ENCODE measurements at places on chromosomes 3 and 15. TPM values are rescaled to one million over a fixed set of nuclear protein-coding genes. Genes with fewer than 3 reads are reported as not detected.

Gene IGDCC3
- not detected for total RNA-seq

Gene FBXW12
- total RNA-seq: not detected

Gene CPLX3
- total RNA-seq: not detected

Gene HLTF
- total RNA-seq: 14.6 TPM
